Stimulated activated CD8-positive, alpha-beta memory T cell treated with anti-CD3 and anti-CD28 coated beads, Interleukin-15, amount 100 ng/mL, for 48 hours (primary cell): ENCODE measurements at places on chromosomes 3 and 15.
A peak's percentile ranks its signal among the peaks of the same experiment; 100 is the strongest.

GRCh38 chr3:94098452-94098851 lies 35.6 kb downstream of the NSUN3 start:
- DNase-seq = no peak

- no peak for DNase-seq
Measured at GRCh38 chr15:29438703-29439055, 169.1 kb upstream of the NSMCE3 start.

GRCh38 chr15:76433798-76434400 lies 97.3 kb downstream of the ISL2 start:
- no peak for DNase-seq

GRCh38 chr3:139928708-139929505 lies 6.1 kb upstream of the CLSTN2 start:
- no peak for DNase-seq

DNA sequence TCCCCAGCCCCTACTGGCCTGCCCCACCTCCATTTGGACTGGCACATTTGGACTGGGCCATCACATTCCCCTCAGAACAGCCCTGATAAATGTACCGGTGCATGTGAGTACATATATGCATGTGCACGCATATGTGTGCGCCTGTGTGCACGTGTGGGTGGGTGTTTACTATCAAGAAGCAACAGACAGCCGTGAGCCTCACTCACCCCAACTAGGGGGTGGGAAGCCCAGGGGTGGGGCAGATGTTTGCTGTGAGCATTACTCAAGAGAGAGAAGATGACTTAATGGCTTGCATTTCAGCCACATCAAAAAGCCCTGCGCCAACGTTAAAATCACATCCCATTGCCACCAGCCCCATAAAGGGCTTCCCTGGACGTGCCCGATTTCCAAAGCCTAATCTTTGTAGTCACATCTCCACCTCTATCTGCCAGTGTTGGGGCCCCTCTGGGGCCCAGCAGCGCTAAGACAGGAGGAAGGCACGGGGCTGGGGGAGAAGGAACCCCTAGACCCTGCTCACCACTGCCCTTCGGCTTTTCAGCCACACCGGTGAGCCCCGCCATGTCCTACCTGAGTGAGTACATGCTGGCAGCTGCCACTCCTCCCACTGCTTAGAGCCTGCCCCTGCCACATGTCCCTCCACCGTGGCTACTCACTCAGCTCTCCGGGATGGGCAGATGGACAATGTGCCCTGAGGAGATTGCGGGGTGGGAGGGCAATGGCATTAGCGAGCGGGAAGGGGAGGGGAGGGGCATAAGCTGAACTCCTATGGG lies 10.9 kb downstream of the ITIH3 start:
- no peak for DNase-seq

DNA sequence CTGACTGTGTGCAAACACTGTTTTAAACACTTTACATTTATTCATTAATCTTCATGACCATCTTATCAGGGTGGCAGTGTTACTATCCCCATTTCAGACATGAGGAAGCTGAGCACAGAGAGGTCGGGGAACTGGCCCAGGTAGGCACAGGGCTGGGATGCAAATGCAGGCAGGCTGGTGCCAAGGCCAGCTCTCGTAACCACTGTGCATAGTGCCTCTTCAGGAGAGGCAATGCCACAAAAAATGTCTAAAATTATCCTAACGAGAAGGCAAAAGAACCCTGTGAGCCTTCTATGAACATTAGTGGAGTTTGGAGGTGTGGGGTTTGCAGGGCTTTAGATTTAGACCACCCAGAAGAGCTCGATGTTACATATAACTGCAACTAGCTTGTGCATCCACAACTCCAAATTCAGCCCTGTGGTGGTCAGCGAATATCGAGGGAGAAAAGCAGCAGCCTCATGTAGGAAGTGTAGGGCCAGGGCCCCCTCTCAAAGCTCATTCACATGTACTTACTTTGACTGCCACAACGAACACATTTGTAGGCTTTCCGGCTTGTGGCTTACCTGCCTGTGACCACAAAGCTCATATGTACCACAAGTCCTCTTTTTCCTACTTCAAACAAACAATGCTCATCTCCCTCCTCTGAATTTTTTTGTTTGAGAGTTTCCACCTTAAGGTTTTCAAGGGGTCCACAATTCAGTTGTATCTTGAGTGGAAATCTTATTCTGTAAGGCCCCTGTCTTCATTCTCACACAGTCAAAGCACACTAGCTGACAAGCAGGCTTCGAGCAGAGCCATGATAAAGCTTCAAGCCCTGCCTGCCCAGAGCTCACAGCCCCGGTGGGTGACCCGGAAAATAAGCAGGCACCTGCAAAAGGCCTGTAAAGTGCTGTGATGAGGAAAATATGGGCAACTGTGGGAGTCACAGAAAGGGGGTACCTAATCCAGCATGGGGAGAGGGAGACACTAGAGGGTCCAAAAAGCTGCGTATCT lies 722.9 kb upstream of the CFAP20DC start:
- no peak for DNase-seq

DNA sequence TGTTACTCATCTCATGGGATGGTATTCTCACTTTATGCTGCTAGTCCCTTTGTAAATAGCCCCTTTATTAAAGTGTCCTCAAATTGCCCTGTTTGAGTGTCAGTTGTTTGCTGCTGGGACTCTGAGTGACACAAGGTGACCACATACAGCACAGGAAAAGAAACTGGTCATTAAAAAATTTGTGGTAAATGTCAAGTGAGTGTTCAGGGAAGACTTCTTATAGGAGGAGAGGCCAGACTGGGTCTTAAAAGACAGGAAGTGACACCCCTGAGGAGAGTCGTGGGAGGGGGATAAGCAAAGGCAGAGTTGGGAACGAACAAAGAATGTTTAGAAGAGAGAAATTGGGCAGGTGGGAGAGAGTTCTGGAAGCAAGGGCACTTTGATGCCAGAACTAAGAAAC lies 35.2 kb downstream of the CCR3 start:
- DNase-seq = no peak

DNA sequence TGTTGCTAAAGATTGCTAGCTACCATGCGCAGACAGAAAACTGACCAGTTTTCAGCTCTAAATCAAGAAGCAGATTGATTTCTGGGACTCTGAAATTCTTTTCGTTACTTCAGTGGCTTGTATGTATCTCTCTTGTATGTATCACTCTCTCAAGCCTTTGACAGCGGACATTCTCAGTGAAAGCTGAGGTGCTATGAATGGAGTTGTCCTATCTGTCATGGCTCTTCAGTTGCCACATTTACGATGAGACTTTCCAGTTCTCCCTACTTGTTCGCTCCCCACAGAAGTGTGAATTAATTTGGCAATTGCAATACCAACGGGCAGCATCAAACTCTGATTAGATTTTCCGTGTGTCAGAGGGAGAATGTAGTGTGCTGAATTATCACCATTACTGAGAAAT lies 432.4 kb downstream of the GRM7 start:
- no peak for DNase-seq

DNA sequence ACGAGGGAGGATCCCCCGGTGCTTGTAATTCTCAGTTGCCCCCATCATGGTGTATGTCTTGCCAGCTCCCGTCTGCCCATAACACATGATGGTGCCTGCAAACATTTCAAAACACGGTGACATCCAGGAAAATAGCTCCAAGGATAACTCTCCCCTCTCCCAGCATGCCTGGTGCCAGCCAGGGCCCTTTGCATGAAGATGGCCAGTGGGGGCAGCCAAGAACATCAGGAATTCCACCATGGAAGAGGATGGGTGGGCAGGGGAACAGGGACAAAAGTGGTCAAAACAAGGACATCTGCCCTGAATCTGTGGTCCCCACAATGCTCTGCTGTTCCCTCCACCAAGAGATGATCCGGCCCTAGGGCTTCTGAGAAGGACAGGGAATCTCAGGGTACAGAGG lies 9.0 kb downstream of the KIF9 start:
- DNase-seq = no peak

DNA sequence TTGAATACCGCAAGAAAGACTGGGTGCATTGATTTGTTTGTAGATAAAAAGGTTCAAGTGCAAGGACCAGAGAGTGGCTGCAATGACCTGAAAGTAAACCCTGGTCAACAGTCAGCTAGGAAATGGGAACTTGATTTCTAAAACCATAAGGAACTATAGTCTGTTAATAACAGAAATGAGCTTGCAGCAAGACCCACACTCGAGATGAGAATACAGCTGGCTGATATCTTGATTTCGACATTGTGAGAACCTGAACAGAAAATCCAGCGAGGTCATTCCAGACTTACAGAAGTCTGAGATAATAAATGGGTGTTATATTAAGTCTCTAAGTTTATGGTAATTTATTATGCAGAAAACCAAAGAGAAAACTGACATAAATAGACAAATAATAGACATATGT lies 177.3 kb downstream of the NFKBIZ start:
- DNase-seq = no peak

DNA sequence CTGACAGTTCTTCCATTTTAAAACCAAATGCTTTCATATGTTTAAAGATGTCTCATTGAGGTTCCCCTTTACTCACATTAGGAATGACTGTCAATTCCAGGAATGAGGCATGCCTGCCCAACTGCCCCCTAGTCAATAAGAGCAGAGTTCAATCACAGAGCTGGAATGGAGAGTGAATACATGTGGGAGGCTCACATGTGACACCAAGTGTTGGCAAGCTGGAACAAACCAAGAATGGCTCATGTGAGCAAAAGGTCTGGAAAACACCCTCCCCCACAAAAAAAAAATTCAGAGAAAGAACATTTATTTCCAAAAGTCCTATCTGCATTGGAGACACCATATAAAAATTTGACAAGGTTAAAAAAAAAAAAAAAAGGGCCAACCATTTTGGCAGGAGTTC lies 3.7 kb downstream of the PBRM1 start:
- peak; percentile 38 for DNase-seq

- no peak for DNase-seq
Measured at GRCh38 chr15:56989411-56989924, 71.0 kb downstream of the TCF12 start.

DNA sequence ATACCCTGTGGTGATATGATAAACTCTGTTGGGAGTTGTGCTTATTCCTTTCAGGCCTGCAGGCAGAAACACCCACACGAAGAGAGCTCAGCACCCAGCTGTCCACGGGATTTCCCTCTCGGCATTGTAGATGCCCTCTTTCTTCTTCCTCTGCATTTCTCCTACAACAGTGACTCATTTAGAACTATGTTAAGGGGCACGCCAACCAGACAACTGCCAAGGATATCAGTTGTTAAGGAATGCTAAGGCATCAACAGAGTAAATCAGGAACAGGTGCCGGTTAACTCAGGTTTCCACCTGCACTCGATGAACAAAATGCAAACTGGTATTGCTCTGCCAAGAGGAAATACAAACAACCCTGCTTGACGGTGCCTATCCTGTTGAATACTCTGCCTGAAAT lies 270.0 kb upstream of the PEX5L start:
- no peak for DNase-seq

- DNase-seq = no peak
Measured at GRCh38 chr3:153209596-153209995, 47.6 kb downstream of the RAP2B start.

DNA sequence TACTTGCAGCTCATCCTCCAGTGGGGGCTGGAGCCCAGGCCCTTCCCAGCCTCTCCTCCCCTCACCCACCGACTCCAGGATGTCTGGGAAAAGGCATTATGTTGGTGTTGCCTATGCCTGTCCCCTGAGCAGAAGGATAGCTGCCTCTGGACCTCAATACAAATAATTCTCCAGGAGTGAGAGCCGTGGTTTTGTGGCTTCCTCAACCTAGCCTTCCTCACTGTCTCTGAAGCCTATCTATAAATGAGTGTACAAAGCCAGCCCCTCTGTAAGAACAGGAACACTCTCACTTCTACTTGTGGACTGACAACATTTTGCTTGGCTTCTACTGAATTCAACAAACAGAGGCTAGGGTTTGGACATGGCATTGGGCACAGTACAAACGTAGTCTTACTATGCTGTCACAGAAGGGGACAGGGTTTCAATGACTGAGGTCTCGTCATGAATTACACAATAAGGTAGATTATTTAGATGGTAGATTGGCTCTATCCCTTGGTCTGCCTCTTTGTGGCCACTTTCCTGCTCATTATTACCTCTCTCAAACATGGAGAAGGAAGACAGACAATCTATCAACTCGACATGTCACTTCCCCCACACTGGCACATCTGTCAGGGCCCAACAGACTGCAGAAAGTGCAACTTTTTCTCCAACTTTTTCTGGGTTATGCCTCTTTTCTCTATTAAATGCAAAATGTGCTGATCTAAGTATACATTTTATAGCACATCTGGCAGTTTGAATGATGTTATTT lies 82.8 kb upstream of the MEX3B start:
- DNase-seq = no peak
